Hindlimb muscle (tissue), 1 donor: ENCODE measurements at places on chromosomes 11 and 22. TPM values are rescaled to one million over a fixed set of nuclear protein-coding genes. Genes with fewer than 3 reads are reported as not detected.

The UPK2 gene
- 1.2 TPM for polyA plus RNA-seq

The P4HA3 gene
- polyA plus RNA-seq = 2.2 TPM

The PNPLA5 gene
- not detected for polyA plus RNA-seq

The SLN gene
- polyA plus RNA-seq = 2,272 TPM

The CBY1 gene
- 34.4 TPM for polyA plus RNA-seq

The PHOX2A gene
- 0.21 TPM for polyA plus RNA-seq

The OR52E8 gene
- not detected for polyA plus RNA-seq

DNA sequence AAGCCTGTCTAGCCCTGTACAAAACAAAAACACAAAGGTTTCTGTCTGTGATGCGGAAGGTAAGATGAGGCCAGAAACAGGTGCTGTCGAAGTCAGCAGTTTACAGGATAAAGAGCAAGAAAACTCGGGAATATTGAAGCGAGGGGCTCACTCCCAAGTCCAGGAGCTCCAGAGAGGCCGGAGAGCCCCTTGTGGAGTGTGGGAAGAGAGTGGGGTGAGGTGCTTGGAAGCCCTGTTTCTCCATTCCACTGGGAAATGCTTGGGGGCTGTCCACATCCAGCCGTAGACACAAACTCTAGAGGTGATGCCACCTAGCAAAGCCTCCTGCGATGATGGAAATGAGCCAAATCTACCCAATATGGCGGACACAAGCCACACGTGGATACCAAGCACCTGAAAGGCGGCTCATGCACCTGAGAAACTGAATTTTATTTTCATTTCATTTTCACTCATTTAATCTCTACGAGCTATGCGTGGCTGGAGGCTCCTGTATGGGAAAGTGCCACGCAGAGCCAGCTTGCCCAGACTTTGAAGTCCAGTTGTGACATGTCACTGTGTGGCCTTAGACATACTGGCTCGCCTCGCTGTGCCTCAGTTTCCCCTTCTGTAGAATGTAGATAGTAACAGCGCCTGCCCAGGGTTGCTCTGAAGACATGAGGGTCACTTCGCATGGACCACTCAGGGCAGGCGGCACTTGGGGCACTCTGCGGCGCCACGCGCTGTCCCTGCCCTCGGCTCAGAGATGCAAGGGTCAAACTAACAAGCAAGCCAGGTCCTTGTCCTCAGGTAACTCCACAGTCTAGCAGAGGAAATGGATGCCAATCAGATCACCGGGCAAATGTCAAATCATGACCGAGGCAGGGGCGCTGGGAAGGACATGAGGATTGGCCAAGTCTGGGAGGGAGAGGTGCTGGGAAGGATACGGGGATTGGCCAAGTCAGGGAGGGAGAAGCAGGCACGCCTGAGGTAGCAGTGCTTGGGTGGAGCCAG lies 684.7 kb downstream of the TBC1D22A start:
- DNase-seq = no peak

DNA sequence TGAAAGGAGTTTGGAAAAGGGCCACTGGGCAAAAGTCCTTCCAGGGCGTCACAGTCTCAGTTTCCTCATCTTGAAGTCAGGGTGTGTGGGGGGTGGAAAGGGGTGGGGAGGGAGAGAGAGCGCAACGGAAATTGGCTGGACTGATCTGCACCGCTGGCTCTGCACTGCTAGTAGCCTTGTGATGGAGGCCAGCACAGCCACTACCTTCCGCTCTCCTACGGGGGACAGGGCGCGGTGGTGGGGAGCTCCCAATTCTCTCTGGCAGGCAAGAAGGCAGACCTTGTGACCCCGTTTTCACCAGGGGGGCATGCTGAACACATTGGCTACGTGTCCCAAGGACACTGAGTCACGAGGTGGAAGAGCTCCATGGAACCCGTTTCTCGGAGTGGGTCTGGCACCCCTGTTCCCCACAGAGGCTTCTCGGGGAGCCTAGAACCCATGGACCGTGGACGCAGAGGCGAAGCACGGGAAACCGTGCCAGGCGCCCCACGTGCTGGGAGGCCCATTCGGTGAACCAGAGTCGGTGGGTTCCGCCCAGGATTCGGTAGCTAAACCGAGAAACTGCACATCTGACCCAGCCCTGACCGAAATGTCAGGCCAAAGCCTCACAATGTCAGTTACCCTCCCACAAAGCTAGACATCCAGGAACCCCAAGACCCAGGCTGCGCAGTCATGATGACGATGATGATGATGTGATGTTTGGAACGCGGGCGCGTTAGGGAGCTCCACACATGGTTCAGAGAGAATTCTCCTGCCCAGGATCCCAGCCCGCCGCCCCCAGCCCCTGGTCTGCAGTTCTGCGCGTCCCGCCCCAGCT lies 28.3 kb upstream of the WNT11 start:
- DNase-seq = peak; percentile 64

- no peak for DNase-seq
Measured at GRCh38 chr11:31421820-31422219, 52.2 kb downstream of the DNAJC24 start.

DNA sequence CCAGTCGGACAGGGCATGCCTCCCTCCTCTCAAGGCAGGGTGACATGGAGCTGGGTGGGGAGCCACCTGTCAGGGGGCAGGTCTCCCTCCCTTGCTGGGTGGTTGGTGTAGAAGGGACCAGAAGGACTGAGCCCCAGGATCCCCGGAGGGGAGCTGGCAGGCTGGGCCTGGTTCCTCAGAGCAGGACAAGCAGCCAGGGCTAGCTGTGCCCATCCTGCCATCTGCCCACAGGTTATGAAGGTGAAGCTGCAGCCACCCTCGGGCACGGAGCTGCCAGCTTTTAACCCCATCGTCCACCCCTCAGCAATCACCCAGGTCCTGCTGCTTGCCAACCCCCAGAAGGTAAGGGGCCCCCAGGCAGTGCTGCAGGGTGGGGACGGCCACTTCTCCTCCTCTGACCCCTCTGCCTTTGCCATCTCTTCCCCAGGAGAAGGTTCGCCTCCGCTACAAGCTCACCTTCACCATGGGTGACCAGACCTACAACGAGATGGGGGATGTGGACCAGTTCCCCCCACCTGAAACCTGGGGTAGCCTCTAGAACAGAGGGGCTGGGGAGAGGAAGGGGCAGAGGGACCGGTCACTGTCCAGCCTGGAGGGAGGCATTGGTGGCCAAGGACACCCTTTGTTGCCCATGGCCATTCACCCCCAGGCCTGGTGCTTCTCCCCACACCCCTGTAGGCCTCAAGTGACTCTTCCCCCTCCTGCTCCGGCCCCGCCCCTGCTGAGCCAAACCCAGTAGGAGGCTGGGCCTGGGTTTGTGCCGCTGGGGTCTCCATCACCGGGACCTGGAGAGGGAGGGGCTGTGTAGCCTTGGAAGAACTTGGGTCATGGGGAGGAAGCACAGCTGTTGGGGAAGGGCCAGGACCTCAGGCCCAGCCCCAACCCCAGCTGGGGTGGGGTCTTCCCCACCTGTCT lies 7.0 kb upstream of the SH3BP1 start:
- no peak for DNase-seq

DNA sequence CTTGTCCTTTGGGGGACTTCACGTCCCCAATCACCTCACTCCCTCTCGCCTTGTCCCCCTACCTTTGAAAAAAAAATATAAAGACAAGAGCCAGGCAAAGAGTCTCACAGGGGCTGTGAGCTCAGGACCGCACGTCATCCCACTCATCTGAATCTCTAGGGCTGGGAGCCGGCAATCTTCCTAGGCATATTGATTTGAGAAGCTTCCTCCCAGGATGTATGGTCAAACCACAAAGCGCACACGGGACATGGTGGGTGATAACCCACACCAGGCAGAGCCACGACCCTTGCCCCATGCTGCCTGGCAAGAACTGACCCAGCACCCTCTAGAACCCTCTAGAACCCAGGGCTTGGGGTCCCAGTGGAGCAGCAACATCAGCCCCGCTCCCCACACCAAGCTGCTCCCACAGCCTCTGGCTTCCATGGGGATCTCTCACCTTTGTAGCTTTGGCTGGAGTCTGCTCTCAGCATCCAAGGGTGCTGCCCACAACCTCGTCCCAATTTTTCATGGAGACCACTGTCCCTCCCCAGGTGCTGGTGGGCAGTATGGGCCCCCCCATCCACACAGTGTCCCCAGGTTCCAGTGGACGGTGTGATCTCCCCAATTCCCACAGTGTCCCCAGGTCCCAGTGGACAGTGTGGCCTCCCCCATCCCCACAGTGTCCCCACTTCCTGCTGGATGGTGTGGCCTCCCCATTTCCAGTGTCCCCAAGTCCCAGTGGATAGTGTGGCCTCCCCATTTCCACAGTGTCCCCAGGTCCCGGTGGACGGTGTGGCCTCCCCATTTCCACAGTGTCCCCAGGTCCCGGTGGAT lies 85.2 kb upstream of the FGF3 start:
- DNase-seq = no peak

GRCh38 chr22:35464399-35464798 lies 64.5 kb downstream of the MCM5 start:
- no peak for DNase-seq

DNA sequence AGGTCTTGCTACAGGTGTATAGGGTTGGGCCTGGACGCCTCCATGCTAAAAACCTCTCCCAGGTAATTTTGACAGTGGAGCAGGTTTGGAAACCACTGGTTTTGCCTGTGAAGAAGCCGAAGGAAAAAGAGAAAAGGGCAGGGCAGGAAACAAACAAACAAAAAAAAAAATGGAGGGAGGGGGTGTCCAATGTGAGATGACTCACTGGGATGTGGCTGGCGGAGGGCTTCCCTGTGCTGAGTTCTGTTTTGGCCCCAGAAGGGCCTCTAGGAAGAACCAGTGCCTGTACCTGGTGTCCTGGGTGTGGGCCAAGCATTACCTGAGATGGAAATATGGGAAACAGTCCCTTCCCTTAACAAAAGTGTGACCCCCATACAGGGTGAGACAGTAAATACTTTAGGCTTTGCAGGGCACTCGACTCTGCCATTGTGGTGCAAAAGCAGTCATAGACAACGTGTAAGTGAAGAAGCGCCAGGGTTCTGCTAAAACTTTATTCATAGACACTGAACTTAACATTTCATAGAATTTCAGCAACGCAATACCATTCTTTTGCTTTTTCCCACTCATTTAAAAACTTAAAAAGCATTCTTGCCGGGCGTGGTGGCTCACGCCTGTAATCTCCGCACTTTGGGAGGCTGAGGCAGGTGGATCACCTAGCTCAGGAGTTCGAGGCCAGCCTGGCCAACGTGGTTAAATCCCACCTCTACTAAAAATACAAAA lies 9.5 kb upstream of the DGKZ start:
- no peak for DNase-seq

DNA sequence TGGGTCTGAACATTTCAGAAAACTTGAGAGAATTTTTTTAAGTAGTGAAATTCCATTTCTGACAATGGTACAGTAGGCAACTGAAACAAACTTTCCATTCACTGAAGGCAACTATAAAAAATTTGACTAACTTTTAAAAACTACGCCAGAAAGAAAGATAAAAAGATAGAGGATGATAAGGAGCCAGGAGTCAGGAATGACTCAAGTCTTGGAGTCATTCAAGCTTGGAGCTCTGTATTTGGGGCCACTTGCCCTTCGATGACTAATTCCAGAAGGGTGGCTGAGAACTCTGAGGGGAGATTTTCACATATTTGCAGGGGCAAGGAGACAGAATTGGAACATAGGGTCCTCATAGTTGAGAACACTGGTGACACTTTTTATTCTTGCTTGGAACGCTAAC lies 1083.2 kb upstream of the CNTN5 start:
- DNase-seq = no peak

DNA sequence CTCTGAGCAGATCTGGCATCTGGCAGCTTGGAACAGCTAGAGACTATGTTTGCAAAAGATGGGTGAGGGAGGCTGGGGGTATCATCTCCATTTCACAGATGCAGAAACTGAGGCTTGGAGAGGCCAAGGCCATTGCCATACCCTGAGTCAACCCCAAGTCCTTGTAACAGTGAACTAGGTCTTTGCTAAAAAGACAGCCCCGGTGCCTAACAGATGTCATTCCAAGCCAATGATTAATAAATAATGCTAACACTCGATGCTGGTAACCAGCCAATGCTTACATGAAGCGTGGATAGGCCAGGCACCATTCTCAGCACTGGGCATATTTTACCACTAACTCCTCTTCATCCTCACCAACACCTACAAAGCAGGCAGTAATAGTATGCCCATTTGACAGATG lies 164.0 kb downstream of the MN1 start:
- DNase-seq = no peak

DNA sequence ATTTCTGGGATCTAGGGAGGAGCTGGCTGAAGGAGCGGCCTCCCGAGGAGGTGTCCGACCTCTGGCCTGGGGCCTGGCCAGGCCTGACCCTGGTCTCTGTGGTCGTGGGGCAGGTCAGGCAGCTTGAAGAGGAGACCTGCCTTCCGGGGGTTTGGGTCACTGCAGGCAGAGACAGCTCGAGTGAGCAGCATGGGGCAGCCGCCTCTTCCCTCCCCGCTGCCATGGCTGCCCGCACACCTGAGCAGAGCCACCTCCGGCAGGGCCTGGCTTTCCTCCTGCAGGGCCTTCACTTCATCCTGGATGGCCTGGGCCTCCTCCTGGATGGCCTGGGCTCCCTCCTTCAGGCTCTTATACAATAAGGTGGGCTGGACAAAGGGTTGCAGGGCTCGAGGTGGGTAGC lies 8.0 kb upstream of the NAALADL1 start:
- DNase-seq = no peak

- no peak for DNase-seq
Measured at GRCh38 chr22:27609451-27609888, 192.1 kb downstream of the MN1 start.

GRCh38 chr22:44907765-44908737 lies 101.8 kb downstream of the PHF21B start:
- no peak for DNase-seq
